ENCODE measurements at places on chromosomes 16 and 17.

DNA sequence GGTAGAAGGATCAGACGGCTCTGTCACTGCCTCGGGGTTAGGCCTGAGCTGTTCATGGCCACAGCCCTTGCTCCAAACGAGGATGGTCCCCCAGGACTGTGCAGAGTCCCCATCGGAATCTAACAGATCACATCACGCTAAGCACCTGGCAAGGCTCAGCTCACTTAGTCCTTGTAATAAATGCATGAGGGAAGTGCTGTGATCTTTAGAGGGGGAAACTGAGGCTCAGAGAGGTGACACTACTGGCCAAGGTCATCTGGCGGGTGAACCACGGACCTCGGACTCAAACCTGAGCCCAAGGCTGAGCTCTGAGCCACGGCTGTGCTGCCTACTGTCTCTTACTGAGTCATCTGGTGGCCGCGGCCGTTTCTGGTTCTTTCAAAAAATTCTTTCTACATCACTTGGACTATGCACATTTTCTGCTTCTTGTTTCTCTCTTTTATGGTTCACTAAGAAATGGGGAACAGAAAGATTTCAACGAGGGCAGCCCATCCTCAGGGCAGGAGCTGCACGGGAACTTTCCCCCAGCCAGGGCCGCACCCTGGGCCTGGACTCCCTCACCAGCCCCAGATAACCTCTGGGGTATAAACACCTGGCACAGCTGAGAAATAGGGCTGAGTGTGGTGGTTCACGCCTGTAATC, 55.6 kb downstream of the COTL1 start:
- DNase-seq, result no peak

DNA sequence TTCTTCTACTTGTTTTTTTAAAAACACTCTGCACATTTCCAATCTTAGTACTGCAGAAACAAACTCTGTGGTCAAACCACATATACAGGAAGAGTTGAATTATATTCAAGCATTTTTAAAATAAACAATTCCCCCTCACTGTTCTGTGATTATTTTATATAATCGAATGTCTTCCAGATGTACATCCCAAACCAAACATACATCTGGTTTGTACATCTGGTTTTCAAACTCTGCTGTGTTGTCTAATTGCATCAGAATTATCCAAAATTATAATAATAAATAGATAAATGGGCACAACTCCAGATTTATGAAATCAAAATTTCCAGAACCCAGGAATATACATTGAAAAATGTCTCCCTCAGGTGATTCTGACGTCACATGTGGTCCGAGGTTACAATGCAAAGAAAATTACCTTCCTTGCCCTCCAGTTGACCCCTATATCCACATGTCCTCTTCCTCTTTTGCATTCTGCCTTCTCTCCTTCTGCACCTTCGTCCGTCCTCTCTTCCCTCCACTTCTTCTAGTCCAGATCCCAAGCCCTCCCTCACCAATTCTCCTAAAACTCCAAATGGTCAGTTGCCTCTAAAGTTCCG, 13.3 kb upstream of the CCDC144A start:
- no peak for DNase-seq

DNA sequence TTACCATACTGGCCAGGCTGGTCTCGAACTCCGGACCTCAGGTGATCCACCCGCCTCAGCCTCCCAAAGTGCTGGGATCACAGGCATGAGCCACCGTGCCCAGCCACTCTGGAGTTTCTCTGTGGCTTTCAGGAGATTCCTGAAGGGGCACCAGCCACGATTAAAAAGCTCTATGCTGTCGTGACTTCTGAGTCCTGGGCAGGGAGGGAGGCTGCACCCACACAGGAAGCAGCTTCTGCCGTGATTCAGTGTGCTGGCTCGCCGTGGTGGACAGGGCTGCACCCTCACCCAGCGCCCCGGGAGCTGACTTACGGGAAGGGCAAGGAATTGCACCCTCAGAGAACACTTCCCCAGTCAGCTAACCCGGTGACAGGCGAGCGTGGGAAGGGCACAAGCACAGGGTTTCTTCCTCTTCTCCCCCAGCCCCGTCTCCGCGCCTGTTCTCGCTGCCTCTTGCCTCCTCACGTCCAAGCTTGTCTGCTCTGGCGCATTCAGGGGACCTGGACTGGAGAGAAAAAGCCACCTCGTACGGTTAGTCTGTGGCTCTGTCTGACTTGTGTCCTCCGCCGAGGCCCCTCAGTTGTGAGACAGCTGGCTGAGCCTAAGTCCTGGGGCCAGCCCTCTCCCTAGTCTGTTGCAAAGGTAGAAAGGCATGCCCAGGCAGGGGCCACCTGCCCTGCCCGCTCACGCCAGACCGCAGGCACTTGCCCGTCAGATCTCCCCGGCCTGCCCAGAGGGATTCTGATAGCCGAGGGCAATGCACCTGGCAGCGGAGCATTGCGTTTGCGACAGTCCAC, 145.0 kb downstream of the SEC14L1 start:
- no peak for DNase-seq

GRCh38 chr17:50130559-50131305, 772 bp upstream of the SAMD14 start:
- DNase-seq, result no peak

GRCh38 chr17:6232732-6233101, 162.5 kb downstream of the WSCD1 start:
- no peak for DNase-seq

DNA sequence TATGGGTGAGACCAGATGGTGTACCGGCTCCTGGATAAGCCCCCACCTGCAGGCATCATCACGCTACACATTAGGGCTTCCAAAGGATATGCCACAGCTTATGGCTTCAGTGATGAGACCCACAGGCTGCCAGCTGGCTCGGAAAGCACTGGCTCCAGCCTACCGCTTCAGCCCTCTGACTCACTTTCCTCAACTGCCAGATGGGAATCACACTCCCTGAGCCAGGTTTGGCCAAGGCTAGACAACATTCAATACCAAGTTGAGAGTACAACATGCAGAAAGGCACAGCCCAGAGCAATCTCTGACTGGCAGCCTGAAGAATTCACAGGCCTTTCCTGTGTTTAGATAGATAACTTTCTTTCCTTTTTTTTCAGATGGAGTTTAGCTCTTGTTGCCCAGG, 10.3 kb downstream of the CENPV start:
- no peak for DNase-seq

- DNase-seq, result no peak
These were observed 6.4 kb downstream of the USP22 start for GRCh38 chr17:21036361-21036881.

DNA sequence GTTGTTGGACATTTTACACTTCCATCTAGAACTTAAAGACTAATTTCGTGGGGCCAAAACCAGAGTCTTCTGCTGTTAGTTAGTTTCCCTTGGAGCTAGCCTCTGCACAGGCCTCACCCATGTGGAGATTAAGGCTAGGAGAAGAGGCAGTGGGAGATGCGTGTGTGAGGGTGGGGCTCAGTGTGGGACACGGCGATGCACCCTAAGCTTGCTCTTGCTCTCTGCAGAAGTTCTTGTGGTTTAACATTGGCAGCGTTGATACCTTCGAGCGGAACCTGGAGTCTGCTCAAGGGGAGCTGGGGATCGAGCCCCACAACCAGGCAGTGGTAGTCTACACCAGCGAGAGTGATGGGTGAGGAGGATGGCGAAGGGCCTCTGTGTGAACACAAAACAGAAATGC, 34.0 kb downstream of the DBNDD1 start:
- DNase-seq, result no peak

DNA sequence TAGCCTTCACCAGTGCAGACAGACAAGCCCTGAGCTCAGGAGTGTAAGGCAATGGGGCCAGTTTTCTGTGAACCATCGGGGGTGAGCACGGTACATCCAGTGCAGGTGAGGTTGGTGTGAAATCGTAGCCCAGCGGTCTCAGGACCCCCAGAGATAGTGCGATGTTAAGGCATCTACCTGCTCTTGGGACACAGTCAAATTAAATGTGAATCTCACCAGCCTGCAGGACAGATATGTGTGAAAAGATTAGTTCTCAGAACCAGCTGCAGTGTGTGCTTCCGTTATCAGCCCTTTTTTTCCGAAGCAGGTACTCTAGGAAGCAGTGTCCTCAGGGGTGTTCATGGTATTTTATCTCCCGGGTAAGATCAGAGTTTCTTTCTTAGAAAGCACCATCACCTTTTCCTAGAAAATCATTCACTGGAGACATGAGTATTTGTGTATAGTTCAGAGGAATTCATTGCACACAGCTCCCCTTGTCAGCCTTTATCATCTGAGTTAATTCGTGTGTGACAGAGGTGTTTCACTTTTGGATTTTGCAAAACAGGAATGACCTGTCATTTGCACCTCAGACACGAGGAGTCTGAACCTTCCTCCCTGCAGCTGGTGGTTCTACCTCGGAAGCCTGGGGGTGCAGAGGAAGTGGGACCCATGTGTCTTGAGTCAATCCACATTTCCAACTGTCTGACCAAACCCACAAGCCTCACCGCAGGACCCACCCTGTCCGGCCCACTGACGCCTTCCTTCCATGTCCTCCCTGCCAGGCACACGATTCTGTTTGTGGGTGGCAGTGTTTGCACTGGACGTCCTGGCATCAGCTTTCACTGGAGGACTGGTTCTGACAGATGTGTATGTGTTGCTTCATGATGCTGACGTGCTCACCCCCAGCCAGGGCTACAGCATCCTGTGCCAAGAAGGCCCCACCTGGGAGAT, 107.8 kb downstream of the CLEC16A start:
- peak; percentile 43 for DNase-seq

GRCh38 chr17:28712705-28713415, 1.2 kb upstream of the PROCA1 start:
- no peak for DNase-seq

- DNase-seq, result no peak
These were observed 29.9 kb downstream of the SMARCE1 start for GRCh38 chr17:40617678-40618240.

DNA sequence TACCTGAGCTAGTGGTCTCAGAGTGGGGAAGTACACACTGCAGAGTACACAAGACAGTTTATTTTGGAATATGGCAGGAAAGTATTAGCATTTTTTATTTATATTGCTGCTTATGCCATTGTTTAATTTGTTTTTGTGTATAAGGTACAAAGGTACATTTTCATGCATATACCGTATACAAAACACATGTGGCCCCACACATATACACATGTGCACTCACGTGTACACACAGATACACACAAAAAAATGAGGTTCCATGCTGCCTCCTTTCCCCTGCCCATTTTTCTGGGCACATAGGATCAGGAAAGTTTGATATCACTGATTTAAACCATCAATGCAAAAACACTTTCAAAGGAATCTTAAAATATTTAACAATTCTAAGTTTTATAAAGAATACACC, 12.9 kb downstream of the IGSF6 start:
- DNase-seq, result no peak

GRCh38 chr16:54631782-54632181, 298.9 kb upstream of the IRX5 start:
- DNase-seq, result no peak

DNA sequence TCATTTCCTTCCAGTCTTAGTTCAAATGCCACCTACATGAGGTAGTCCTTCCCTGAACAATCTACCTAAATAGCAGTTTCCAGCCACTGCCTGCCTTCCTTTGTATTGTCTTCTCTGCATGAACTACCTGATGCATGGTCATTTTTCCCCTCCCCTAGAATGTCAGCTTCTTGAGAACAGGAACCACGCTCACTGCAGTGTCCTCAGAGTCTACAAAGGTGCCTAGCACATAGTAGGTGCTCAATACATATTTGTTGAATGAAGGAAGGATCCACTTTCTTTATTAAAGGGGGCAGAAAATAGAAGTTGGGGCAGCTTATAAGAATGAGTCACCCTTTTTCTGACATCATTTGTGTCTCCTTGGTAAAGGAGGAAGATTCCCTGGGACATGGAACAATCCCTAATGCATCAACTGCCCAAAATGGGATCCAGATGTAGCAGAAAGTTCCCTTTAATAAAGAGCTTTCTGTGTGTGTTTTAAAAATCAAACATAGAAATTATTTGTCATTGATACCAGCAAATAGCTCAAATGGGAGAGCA, 4.4 kb upstream of the CYLD start:
- DNase-seq, result no peak

DNA sequence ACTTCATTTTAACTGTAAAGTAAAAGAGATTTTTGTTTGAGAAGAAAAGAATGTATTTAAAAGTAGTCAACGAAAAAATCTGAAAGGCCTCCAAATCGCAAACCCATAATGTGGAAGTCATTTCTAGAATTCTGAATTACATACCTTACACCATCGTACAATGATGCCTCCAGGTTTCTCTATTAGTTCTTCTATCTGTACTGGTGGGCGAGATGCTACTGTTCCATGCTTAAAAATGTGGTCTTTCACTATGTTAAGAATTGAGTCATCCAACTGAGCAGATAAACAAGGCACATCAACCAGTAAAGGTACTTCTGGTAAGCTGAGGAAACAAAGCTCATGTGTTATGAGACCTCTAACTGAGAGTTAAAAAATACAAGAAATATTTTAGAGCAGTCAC, 28.5 kb downstream of the CRLF3 start:
- no peak for DNase-seq

- no peak for DNase-seq
These were observed 160.1 kb downstream of the CDK5R1 start for GRCh38 chr17:32646941-32647340.

DNA sequence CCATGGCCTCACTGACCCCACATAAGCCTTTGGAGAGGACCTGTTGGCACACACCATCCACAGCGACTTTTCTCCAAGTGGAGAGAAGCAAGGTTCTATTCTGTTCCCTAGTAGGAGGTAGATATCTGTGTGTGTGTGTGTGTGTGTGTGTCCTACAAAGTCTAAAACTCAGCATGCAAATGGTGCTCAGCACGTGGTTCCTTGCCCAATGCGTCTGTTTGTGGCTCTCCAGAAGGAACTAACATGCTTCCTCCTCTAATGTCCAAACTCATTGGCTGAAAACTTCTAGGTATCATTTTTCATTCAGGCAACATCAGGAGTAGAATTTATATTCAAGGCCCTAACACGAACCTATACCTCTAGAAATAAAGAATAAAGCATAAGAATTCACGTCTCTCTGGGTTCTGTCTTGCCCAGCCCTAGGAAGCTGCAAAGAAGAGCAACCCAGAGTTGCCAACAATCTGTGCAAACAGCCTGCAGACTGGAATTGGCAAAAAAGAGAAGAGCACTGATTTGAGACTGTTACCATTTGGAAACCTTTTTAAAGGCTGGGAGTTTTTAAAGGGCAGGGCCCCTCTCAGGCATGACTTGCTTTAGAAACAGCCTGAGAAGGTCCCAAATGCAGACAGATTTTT, 25.5 kb downstream of the MAP3K14 start:
- no peak for DNase-seq

GRCh38 chr16:27335349-27336053, 21.7 kb downstream of the IL4R start:
- DNase-seq, result no peak

DNA sequence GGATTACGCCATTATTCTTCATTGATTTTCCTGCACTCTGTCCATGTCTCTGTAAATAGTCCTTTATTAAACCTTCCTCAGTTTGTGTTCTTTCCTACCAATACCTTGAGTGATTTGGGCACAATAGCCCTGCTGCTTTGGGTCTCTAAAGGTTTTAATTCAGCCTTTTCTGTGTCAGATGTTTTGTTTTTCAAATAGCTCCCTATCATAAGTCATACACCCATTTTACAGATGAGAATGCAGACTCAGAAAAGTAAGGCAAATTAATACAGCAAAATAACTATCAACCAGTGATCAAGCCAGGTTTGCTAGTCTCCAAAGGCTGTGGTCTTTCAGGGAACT, 25.0 kb upstream of the KPNB1 start:
- DNase-seq, result no peak

- no peak for DNase-seq
These were observed 29.4 kb upstream of the ATP2A3 start for GRCh38 chr17:3993493-3994220.

- DNase-seq, result no peak
These were observed 658 bp downstream of the CACNG4 start for GRCh38 chr17:66964930-66965800.
